ENCODE measurements at places on chromosomes 3 and 15.

GRCh38 chr15:57767481-57767880 lies 61.0 kb downstream of the POLR2M start:
- DNase-seq, result no peak

DNA sequence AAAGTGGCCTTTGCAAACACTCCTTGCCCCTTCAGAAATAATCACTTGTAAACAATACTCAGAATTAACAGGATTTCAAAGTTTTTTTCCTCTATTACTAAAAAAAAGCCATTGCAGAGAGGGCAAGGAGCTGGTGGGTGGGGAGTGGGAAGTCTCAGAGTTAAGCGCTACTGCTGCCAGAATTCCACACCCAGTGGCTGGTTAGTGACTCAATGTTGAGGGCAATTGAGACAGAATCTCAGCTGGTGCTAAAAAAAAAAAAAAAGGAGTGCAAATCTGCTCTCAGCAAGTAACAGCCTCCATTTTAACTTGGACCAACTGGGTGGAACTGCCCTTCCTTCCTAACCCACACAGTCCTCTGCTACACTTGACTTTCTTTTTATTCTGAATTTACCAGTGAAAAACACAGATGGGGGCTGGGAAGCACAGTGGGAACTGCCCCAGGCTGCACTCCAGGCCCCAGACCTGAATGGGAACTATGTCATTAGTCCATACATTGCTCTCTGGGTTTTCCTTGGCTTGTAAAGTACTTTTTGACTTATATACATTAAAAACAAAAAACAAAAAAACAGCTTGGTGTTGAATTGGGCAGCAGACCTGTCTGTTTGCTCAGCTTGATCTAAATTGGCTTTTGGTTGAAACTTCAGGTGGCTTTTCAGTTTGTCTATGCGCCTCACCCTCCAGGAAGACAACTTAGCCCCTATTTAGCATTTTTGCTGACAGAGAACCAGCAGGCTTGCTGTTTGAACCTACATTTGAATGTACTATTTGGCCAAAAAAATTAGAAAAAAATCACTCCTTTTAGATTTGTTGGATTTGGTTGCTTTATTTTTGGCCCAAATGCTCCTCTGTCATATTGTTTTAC lies 357.8 kb upstream of the TBL1XR1 start:
- DNase-seq, result peak; percentile 76

- no peak for DNase-seq
Measured at GRCh38 chr3:85161544-85161943, 202.8 kb downstream of the CADM2 start.

GRCh38 chr3:2510591-2511145 lies 412.0 kb downstream of the CNTN4 start:
- DNase-seq, result no peak

- DNase-seq, result no peak
Measured at GRCh38 chr3:173770011-173770410, 372.5 kb downstream of the NLGN1 start.

- DNase-seq, result no peak
Measured at GRCh38 chr3:45120359-45121158, 25.6 kb downstream of the CDCP1 start.

GRCh38 chr3:113211330-113212149 lies at the start of gene BOC:
Gene BOC (plus strand): TSS chr3:113211557. CDS start chr3:113249803, 38,246 bp downstream.
- DNase-seq, result peak; percentile 50

DNA sequence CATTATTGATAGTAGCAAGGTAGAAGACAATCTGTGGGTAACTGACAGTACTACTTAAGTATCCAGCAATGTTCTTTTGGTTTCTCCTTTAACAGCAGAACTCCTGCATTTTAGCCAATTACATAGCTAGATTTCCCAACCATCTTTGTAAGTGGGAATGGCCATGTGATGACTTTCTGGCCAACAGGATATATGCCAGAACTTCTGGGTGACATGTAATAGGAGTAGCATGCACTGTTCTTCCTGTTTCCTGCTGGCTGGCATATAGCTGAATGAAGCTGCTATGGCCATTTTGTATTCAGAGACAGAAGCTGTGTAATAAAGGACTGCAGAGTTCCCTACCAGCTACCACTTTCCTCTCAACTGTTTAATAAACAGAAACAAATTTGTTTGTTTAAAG lies 18.0 kb downstream of the SPICE1 start:
- peak; percentile 83 for DNase-seq

GRCh38 chr3:168341956-168342936 lies 246.5 kb upstream of the GOLIM4 start:
- DNase-seq, result no peak

DNA sequence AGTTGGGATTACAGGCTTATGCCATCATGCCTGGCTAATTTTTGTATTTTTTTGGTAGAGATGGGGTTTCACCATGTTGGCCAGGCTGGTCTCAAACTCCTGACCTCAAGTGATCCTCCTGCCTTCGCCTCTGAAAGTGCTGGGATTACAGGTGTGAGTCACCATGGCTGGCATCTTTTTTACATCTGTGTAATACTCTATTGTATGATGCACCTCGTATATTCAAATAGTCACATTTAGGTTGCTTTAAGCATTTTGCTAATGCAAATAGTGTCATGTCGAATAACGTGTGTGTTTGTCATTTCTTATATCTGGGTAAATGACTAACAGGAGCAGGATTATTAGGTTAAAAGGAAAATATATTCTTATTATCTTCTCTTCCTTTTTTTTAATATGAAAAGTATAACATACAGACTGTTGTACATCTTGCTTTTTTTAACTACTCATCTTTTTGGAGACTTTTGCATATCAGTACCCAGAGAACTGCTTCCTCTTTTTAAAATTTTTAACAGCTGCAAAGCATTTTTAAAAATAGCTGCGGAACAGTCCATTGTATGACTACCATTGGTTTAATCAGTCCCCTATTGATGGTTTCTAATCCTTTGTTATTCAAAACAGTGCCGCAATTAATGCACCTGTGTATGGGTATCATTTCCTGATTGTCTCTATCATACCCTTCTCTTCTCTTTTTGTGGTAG lies 13.4 kb downstream of the SCAMP5 start:
- DNase-seq, result no peak

DNA sequence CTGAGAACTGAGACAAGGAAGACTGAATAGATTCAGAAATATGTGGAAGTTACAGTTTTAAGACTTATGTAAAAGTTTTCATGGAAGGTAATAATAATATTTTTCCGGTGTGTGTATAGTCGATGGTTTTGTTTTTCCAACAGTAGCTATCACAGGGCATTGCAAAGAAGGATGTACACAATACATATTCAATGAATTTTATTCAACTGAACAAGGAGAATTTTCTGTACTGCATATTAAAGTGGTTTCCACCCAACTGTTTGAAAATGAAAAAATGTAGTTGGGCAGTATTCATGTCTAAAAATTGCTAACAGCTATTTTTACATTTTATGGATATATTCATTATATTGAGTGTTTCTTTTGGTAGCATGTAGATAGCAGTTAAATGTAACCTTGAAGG lies 350.3 kb upstream of the ATP10A start:
- DNase-seq, result no peak

DNA sequence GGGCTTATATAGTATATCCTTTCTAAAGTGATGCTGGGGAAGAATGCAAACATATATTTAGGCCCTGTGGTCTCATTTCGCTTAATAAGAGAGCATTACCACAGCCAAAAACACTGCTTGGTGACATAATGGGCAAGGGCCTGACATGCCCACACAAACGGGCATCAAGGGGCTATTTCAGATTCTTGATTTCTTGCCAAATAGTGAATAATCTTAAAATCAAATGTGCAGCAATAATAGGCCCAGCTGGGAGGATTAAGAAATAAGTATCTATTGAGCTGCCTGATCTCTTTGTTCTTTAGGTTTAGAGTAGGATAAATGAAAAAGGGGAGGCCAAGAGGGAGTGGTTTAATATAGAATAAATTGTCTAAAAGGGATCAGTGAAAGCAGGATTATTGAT lies 241.0 kb upstream of the GBE1 start:
- DNase-seq, result no peak

GRCh38 chr15:92910451-92910850 lies 10.3 kb downstream of the CHD2 start:
- no peak for DNase-seq

GRCh38 chr3:12334786-12335185 lies 45.9 kb downstream of the PPARG start:
- no peak for DNase-seq

GRCh38 chr15:70308011-70308734 lies 210.5 kb upstream of the TLE3 start:
- no peak for DNase-seq

DNA sequence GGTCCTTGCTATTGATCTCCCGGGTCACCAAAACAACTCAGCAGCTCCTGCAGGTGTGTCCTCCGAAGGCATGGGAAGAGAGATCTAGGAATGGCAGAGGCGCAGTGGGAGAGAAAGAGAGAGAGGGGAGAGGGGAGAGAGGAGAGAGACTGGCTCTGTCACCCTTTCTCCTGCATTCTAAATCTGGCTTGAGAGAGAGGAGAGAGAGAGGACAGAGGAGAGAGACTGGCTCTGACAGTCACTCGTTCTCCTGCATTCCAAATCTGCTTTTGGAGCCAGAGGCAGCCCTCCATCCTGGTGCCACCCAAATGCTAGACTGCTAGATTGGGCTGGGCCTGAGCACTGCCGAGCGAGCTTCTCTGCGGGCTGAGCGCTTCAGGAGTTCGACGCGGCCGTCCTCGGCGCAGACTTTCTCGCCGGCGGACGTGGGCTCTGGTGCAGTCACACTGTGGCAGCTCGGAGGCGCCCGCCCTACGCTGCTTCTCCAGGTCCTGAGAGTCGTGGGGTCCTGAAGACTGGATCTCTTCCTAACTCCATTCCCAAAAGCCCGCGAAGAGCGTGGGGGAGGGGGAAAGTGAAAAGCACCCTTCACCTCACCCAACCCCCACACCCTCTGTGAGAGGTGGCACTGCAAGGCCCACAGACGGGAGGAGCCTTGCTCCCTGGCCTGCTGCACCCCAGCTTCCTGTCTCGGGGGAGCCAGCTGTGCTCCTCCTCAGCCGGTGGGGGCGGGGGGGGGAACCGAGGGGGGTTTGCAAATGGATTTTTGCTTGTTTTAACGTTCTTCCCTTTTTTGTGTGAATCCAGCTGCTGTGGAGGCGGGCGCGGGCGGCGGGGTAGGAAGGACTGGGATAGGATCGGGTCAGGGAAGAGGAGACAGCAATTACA lies 222.3 kb downstream of the MEIS2 start:
- no peak for DNase-seq

- DNase-seq, result no peak
Measured at GRCh38 chr3:115627180-115628074, 4.1 kb downstream of the GAP43 start.

DNA sequence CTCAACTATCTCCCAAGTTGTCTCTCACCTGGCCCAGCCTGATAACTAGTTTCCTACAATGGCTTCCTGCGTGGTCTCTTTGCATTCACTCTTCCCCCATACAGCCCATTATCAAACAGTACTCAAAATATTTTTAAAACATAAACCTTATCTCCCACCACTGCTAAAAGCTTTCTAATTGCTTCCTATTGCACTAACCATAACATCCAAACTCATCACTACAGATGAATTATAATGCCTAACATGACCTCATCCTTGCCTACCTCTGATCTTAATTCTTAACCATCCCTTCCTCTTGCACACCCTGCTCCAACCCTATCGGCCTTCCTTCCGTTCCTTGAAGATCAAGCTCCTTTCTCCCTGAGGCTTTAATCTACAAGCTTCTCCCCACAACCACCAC lies 17.0 kb downstream of the ACAP2 start:
- DNase-seq, result no peak

- no peak for DNase-seq
Measured at GRCh38 chr3:89238846-89239245, 131.4 kb downstream of the EPHA3 start.

DNA sequence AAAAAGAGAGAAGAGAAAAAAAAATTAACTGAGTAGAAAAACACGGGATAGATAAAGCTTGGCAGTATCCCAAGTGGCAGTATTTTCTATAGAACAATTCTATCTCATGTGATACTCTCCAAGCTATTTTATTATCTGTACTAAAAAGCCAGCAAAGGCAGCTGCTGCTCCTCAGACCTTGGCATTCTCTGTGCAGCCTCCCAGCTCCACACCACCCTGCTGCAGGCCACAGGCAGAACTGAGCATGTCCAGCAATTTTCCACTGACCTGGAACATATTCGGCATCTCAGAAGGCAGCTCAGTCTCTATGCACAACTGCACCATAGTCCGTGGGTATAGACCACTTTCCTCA lies 1161.4 kb downstream of the IGSF11 start:
- no peak for DNase-seq

DNA sequence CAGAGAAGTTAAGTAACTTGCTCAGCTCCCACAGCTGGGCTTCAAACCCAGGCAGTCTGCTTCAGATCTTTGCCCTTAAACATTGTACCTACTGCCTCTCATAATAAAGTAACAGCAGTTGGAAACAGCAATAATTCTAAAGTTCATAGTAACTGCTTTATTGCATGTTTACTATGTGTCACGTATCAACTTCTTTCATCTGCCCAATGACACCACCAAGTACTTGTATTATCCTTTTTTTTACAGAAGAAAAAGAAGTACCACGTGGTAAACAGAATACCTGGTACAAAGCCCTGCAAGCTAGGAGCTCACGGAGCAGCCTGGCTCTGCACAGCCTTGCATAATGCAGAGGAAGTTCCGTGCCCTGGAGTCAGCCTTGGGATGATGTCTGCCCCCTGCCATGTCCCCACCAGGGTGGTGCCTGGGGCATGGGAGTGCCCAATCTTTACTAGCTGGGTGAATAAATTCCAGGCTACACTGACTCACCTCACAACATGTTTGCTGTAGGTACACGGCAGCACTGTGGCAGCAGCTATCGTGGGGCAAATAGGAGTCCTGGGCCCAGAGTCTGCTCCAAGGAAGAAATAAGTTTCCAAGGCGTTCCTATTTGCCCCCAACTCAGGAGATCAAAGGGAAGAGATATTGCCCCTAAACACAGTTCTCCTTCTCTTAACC lies 77.2 kb downstream of the LDHAL6B start:
- DNase-seq, result no peak

GRCh38 chr3:180250172-180250571 lies 213.4 kb upstream of the PEX5L start:
- peak; percentile 18 for DNase-seq

DNA sequence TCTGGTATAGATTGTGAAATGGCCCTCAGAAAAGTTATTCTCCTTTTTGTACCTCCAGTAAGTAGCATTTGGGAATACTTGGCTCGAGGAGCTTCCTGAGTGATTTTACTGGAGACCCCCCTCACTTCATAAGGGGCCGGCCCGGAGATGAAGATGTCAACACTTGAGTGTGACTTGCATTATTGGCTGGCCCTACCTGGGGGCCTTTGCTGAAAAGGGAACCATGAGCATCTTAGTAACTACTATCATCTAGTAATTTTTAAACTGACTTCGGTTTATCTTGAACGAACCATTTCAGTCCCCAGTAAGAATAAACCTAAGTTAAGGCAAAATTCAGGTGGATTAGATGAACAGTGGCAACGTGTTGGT lies 1.3 kb downstream of the FAIM start:
- DNase-seq, result no peak
